T-cell (primary cell): ENCODE measurements at places on chromosomes 7 and 10.

DNA sequence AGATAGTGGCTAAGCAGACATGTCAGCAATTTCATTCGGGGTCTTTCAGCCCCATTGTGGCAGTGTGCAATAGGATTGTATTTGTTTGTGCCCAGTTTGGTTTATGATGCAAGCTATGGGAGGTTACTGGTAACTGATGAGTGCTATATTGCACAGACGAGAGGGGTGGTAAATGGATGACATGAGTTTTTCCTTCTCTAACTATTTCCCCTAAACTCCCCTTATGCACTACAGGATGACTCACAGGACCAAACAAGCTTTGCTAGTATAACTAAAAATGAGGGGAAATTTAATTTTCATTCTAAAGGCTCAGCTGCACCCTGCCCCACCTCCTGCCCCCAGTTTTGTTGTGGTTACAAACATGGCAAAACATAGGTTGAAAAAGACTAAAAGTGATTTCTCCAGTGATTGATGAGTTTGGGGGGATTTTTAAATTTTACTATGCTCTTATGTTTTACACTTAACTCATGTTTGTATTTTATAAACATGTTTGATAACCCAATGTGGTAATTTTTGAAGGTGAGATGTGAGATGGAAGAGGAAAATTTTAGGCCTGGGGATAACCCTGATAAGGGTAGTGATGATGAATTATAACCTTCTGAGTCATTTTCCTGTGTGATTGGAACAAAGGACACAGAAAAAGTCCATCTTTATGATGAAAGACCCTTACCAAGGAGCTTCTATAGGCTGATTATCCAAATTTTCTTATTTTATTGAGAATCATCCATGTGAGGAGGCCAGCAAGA, 60.8 kb upstream of the NAMPT start:
- peak overlapping the region; percentile 37 for H3K27ac ChIP-seq
- peak; percentile 23 for DNase-seq
- no peaks in the 10 kb centered on the region for H3K27me3 ChIP-seq
- H3K4me3 ChIP-seq, result no peak overlapping the region

- H3K27ac ChIP-seq, result no peak overlapping the region
- H3K27me3 ChIP-seq, result no peaks in the 10 kb centered on the region
- DNase-seq, result no peak
- H3K4me1 ChIP-seq, result peaks cover 34% of the 10 kb centered on the region
- no peaks in the 10 kb centered on the region for H3K36me3 ChIP-seq
Observed at GRCh38 chr10:17647326-17647725, 3.4 kb downstream of the STAM start.

DNA sequence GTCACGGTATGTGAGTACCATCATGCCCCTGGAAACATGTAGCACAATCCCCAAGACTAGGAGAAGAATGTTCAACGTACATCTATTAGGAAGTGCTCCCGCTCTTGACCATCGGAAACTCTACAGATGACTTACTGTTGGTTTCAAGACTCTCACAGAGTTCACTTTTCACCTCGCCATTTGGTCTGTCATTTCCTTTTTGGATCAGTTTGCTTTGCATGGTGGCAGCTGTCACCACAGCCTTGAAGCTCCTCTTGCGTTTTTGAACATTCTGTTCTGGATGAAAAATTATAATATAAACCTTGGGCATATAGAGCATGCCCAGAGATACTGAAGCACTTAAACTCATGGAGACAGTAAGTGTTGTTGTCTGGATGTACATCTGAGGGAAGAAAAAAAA, 806.8 kb downstream of the GRM8 start:
- no peaks in the 10 kb centered on the region for H3K27me3 ChIP-seq
- no peaks in the 10 kb centered on the region for H3K36me3 ChIP-seq
- DNase-seq, result no peak
- no peaks in the 10 kb centered on the region for H3K4me1 ChIP-seq
- H3K27ac ChIP-seq, result no peak overlapping the region

GRCh38 chr7:143015084-143015483, 11.8 kb downstream of the OR9A2 start:
- H3K4me3 ChIP-seq, result no peak overlapping the region
- no peaks in the 10 kb centered on the region for H3K4me1 ChIP-seq
- H3K27me3 ChIP-seq, result peaks cover 7% of the 10 kb centered on the region
- no peaks in the 10 kb centered on the region for H3K36me3 ChIP-seq

- no peak overlapping the region for H3K27ac ChIP-seq
- no peaks in the 10 kb centered on the region for H3K27me3 ChIP-seq
- no peaks in the 10 kb centered on the region for H3K36me3 ChIP-seq
- no peak for DNase-seq
- H3K4me3 ChIP-seq, result no peak overlapping the region
- peaks cover 4% of the 10 kb centered on the region for H3K4me1 ChIP-seq
Observed at GRCh38 chr7:101537935-101538595, 91.0 kb downstream of the MYL10 start.

DNA sequence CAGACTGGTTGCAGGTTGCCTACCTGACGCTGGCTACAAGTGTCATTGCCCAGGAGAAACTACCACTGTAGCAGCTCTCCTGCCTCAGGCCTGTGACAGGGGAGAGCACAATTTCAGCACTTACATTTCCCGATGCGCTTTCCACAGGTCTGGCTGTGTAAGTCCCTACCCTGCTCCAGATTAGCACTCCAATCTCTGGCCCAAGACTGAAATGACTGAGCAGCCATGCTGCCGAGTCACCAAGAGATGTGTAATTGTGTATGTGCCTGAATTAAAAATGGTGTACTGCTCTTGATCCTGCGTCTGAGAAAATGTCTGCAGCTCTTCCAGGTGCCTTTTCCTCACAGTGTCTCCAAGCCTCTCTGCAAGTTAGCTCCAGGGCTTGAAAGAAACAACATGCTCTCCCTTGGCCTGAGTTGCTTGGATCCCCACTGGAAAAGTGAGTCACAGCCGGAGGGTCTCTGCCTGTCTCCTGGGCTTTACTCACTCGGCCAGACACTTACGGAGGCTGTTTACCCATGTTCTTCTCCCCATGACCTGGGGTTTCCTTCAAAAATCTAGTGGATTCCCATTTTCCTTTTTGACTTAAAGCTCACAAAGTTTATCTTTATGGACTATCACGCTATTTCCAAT, 1001.7 kb upstream of the KCND2 start:
- no peak overlapping the region for H3K4me3 ChIP-seq
- H3K27ac ChIP-seq, result no peak overlapping the region
- no peaks in the 10 kb centered on the region for H3K36me3 ChIP-seq
- no peaks in the 10 kb centered on the region for H3K27me3 ChIP-seq

DNA sequence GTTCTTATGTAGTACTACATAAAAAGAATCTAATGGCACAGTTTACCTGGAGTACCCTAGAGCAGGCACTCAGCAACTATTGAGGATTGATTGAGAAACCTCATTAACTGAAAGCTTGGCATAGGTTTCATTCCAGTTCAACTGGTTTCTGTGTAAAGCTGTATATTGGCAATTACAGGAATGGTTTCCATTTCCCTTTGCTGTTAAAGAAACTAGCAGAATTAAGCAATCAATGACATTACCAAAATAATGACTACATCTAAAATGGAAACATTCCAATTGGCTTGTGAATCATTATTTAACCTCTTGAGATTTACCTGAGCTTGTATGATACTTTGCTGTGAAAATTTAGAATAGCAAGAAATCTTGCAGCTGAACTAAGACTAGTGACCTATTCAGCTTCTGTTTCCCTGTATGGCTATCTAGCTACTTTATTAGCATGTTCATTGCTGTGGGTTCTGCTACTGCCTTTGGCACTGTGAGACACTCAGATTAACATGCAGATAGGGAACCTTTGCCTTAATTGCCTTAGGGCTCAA, 33.5 kb upstream of the CADPS2 start:
- H3K27me3 ChIP-seq, result no peaks in the 10 kb centered on the region
- no peak for DNase-seq
- H3K27ac ChIP-seq, result no peak overlapping the region
- H3K36me3 ChIP-seq, result no peaks in the 10 kb centered on the region
- H3K4me3 ChIP-seq, result no peak overlapping the region

DNA sequence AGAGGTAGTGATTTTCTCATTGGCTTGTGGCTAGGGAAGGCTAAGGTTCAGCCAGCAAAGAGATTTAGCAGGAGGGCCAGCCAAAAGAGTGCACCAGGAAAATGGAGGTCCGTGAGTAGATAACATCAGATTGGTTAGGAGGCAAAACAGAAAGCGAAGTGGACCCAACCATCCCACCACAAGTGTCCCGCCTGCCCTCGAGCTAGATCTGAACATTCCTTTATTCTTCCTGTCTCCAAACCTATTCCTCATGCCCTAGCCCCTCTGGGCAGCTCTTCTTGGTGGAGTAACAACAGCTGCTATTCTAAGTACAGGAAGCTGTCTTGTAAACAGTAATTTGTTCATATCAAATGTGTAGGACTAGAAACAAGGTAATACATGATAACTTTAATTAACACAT, 85.7 kb upstream of the BET1 start:
- no peak for DNase-seq
- H3K4me3 ChIP-seq, result no peak overlapping the region
- no peaks in the 10 kb centered on the region for H3K4me1 ChIP-seq
- H3K27ac ChIP-seq, result no peak overlapping the region
- no peaks in the 10 kb centered on the region for H3K36me3 ChIP-seq

GRCh38 chr10:71909399-71910083, 54.7 kb upstream of the CHST3 start:
- no peaks in the 10 kb centered on the region for H3K36me3 ChIP-seq
- no peak overlapping the region for H3K4me3 ChIP-seq
- no peaks in the 10 kb centered on the region for H3K4me1 ChIP-seq
- peaks cover 4% of the 10 kb centered on the region for H3K27me3 ChIP-seq
- H3K27ac ChIP-seq, result no peak overlapping the region
- DNase-seq, result no peak

DNA sequence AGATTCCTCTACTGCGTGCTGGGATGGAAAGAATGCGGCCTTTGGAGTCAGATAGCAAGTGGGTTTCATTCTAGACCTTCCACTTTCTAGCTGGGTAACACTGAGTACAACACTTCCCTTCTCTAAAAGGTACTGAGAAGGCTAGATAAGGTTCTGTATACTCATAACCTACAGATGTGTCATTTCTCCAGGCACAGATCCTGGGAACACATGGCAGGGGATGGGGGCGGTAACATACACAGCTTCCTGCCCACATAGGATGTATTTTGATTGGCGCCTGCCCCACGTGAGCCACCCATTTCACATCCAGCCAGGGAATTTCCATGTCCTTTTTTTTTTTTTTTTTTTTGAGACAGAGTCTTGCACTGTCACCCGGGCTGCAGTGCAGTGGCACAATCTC, 31.8 kb downstream of the KLRG2 start:
- no peaks in the 10 kb centered on the region for H3K36me3 ChIP-seq
- H3K27me3 ChIP-seq, result no peaks in the 10 kb centered on the region
- H3K4me3 ChIP-seq, result no peak overlapping the region

DNA sequence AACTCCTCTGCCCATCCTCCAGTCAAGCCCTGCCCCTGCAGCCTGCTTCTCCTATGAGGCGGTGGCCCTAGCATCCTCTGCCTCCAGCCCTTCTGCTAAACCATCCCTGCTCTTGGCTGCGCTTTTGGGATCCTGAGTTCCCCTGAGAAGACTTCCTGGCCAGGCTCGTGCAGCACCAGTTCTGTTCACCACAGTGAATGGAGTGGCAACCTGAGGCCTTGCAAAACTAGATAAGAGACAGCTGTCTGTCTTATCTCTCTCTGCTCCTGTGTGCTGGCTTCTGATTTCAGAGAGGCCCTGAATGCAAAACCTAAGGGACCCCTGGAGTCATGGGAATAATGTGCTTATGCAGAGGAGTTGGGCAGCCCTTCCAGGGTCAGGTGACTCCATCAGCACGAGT, 119.2 kb downstream of the TMEM178B start:
- H3K36me3 ChIP-seq, result no peaks in the 10 kb centered on the region
- peaks cover 3% of the 10 kb centered on the region for H3K27me3 ChIP-seq
- DNase-seq, result no peak
- no peak overlapping the region for H3K27ac ChIP-seq

- DNase-seq, result no peak
- H3K36me3 ChIP-seq, result no peaks in the 10 kb centered on the region
- no peak overlapping the region for H3K4me3 ChIP-seq
Observed at GRCh38 chr7:45446195-45446944, 127.8 kb upstream of the ADCY1 start.

GRCh38 chr7:32043688-32044087, 26.5 kb downstream of the PDE1C start:
- no peak overlapping the region for H3K27ac ChIP-seq
- H3K27me3 ChIP-seq, result no peaks in the 10 kb centered on the region
- no peak for DNase-seq
- no peaks in the 10 kb centered on the region for H3K36me3 ChIP-seq

DNA sequence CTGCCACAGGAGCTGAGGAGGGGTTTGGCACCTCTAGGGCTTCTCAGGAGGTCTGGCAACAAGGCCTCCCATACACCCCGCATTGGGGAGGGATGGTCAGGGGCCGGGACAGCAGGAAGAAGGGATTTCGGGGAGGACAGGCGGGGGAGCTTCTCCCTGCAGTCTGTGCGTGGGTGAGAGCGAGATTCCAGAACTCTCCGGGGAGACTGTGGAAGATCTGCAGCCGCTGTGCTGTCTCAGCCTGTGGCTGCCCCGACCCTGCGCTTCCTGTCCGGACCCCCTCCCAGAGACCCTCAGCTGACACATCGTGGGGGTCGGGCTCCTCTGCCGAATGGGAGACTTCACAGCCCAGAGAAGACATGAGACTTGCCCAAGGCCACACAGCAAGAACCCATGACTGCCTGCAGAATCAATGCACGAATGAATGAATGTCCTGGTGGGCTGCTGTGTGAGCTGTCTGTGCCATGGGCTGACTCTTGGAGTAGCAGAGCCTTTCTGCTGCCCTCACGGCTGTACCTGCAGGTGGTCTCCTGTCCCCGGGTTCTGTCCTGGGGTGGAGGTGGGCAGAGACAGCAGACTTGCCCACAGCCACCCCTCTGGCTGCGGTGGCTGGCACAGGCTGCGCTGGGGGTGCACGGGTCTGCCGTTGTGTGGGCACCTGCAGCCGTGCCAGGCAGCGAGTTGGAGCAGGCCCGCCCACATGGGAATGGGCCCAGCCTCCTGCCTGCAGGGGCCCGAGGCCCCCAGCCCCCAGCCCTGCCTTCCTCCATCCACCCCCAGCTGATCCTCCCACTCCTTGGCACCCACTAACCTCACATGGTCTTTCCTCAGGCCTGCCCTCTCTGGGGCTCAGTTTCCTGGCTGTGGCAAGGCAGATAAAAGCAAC, 16.3 kb upstream of the LFNG start:
- H3K27ac ChIP-seq, result no peak overlapping the region
- no peak overlapping the region for H3K4me3 ChIP-seq
- H3K4me1 ChIP-seq, result peaks cover 23% of the 10 kb centered on the region
- peaks cover 13% of the 10 kb centered on the region for H3K27me3 ChIP-seq
- DNase-seq, result no peak

- DNase-seq, result no peak
- no peaks in the 10 kb centered on the region for H3K4me1 ChIP-seq
- peaks cover 31% of the 10 kb centered on the region for H3K36me3 ChIP-seq
- H3K27ac ChIP-seq, result peak overlapping the region; percentile 20
- H3K27me3 ChIP-seq, result no peaks in the 10 kb centered on the region
- H3K4me3 ChIP-seq, result no peak overlapping the region
Observed at GRCh38 chr7:44824894-44825526, 22.9 kb downstream of the H2AZ2 start.
